ENCODE measurements at places on chromosomes 6 and 20. TPM values are rescaled to one million over a fixed set of nuclear protein-coding genes. Genes with fewer than 3 reads are reported as not detected.
A peak's percentile ranks its signal among the peaks of the same experiment; 100 is the strongest.

- no peak for DNase-seq
- no peak overlapping the region for H3K27ac ChIP-seq
- peaks cover 8% of the 10 kb centered on the region for H3K4me1 ChIP-seq
- H3K4me3 ChIP-seq, result no peak overlapping the region
These were observed 225.3 kb upstream of the FAM83B start for GRCh38 chr6:54621285-54621684.

DNA sequence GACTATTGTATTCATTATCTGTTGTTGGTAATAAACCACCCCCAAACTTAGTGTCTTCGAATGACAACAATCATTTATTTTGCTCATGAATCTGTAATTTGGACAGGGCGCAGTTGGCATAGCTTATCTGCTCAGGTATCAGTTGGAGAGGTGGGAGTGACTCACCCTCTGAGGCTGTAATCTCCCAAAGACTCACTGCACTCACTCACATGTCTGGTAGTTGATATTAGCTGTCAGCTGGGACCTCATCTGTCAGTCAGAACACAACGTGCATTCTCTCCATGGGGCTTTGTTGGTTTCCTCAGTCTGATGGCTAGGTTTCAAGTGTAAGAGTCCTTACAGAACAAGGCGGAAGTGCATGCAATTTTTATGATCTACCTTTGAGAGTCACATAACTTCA is 219.0 kb upstream of the PRND start:
- H3K4me1 ChIP-seq, result no peaks in the 10 kb centered on the region

DNA sequence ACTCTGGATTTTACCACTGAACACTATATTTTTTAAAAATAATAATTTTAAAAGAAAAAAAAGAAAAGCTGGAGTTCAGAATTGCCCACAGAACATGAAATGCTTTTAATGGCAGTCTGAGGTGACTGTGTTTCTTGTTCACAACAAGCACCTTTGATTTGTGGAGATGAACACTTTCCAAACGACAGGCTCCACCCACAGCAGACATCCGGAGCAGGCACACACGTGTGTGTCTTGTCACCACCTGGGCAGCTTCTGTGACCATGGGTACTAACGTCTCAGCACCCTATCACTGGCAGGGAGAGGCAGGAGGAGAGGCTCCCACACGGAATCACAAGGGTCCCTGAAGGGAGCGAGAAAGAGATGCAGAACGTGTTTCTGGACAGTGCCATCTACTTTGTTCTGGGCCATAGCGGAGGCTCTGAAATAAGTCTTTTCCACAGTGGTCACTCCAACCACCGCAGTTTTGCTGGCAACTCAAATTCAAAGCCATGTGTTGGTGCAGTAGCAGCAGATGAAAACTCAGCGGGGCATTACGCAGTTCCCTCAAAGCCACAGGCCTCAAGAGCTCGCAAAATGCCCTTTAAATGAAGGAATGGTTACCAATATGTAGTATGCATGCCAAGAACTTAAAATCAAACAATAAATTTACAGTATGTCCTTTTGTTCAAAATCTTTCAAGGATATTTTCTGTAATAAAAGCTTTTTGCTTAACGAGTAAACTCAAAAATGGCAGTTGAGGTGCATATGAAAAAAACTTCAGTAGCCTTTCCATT is 242.2 kb downstream of the FOXC1 start:
- peaks cover 18% of the 10 kb centered on the region for H3K4me1 ChIP-seq
- DNase-seq, result no peak
- no peak overlapping the region for H3K27ac ChIP-seq
- no peak overlapping the region for H3K4me3 ChIP-seq
- H3K27me3 ChIP-seq, result no peaks in the 10 kb centered on the region

GRCh38 chr6:32151863-32152768 is at the start of gene PRRT1:
Gene PRRT1, minus strand, starts transcription at chr6:32151939. Its CDS starts 112 bp downstream, at chr6:32151827.
- no peaks in the 10 kb centered on the region for H3K27me3 ChIP-seq
- H3K27ac ChIP-seq, result no peak within 1 kb of the TSS
- peaks cover 39% of the 10 kb centered on the region for H3K4me1 ChIP-seq

- no peaks in the 10 kb centered on the region for H3K27me3 ChIP-seq
- no peaks in the 10 kb centered on the region for H3K36me3 ChIP-seq
- H3K4me3 ChIP-seq, result no peak overlapping the region
These were observed 64.5 kb upstream of the TASP1 start for GRCh38 chr20:13703265-13703664.

GRCh38 chr20:1015181-1015580 is 13.1 kb upstream of the RSPO4 start:
- H3K36me3 ChIP-seq, result no peaks in the 10 kb centered on the region
- no peaks in the 10 kb centered on the region for H3K27me3 ChIP-seq
- no peak for DNase-seq
- H3K4me3 ChIP-seq, result no peak overlapping the region
- H3K27ac ChIP-seq, result no peak overlapping the region

- no peaks in the 10 kb centered on the region for H3K4me1 ChIP-seq
- no peak overlapping the region for H3K27ac ChIP-seq
- DNase-seq, result no peak
- H3K4me3 ChIP-seq, result no peak overlapping the region
These were observed 33.6 kb downstream of the APCDD1L start for GRCh38 chr20:58481481-58482021.

- DNase-seq, result no peak
- H3K27ac ChIP-seq, result no peak overlapping the region
- H3K4me3 ChIP-seq, result no peak overlapping the region
- H3K27me3 ChIP-seq, result no peaks in the 10 kb centered on the region
These were observed 194.1 kb downstream of the PLCB1 start for GRCh38 chr20:8326191-8326590.

- H3K27me3 ChIP-seq, result no peaks in the 10 kb centered on the region
- no peaks in the 10 kb centered on the region for H3K36me3 ChIP-seq
- DNase-seq, result peak; percentile 5
- no peak overlapping the region for H3K4me3 ChIP-seq
- no peak overlapping the region for H3K27ac ChIP-seq
- no peaks in the 10 kb centered on the region for H3K4me1 ChIP-seq
These were observed 360.6 kb downstream of the RIMS1 start for GRCh38 chr6:72246926-72247325.

DNA sequence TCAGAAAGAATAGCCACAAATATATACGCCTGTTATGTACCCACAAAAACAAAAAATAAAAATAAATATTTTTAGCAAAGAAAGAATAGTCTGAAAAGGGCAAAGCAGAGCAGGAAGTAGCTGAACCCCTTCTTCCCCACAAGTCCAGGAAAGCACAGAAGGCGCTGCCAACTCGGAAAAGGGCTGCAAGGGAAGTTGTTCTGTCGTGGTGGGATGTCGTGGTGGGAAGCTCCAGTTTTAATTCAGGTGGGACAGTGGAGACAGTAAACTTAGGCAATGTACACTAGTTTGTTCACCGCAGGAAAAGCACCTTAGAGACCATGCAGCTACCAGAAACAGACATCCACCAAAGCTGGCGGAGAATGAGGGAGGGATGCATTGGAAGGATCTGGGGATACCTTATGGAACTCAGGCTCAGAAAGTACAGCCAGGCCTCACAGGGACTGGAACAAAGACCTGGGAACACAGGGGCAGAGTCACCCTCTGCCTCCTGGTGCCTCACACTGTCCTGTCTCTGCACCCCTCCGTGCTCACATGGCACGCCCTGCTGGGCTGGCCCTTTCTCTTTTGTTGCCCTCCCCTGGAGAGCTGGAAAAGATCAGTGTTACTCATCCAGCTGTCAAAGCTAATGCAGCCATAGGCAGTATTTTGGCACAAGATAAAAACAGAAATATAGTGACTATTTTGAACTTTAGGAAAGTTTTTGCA is 3.3 kb upstream of the APMAP start:
- peaks cover 64% of the 10 kb centered on the region for H3K4me1 ChIP-seq
- no peaks in the 10 kb centered on the region for H3K27me3 ChIP-seq
- H3K4me3 ChIP-seq, result no peak overlapping the region
- H3K27ac ChIP-seq, result no peak overlapping the region

DNA sequence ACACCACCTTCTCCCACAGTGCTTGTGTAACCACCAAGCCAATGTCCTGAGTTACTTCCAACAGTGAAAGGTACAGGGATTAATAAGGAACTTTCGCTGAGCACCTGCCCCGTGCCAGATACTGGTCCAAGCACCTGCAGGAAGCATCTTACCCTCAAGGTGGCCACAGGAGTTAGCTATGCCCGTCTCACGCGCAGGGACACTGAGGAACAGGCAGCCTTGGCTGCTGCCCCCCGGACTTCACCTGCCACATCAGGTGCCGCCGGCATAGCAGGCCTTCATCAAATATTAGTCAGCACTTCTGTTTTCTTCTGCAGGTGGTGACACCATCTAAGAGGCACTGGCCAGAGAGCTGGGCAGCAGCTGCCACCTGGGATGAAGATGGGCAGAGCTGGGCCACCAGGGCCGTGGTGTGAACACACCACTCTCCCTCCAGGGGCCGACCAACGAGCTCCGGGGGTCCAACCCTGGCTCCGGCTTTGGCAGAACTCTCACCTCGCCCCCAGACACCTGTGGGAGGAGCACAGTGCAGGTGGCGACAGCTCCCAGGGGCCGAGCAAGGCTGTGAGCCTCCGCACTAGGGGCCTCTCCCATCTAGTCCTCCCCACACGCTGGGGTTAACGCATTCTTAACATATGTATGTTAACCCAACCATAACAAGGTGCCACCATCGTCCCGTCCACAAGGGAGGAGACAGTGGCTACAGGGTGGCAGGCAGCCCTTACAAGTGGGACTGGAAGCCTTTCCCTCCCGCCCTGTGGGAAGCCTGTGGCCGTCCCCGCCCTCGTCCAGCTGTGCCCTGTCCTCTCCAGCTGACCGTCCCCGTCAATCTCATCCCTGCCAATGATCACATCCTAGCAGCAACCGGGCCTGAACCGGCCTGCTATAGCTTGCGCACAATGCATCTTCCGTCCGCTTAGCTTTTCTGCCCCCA is 2.9 kb upstream of the PPDPF start:
- H3K4me1 ChIP-seq, result peaks cover 24% of the 10 kb centered on the region
- no peaks in the 10 kb centered on the region for H3K36me3 ChIP-seq
- peaks cover 1% of the 10 kb centered on the region for H3K27me3 ChIP-seq
- DNase-seq, result no peak
- H3K4me3 ChIP-seq, result no peak overlapping the region
- H3K27ac ChIP-seq, result no peak overlapping the region

GRCh38 chr6:126787635-126788034 is 330.8 kb upstream of the RSPO3 start:
- no peak overlapping the region for H3K27ac ChIP-seq
- H3K4me3 ChIP-seq, result no peak overlapping the region
- no peaks in the 10 kb centered on the region for H3K36me3 ChIP-seq
- H3K4me1 ChIP-seq, result no peaks in the 10 kb centered on the region
- DNase-seq, result no peak
- H3K27me3 ChIP-seq, result no peaks in the 10 kb centered on the region

DNA sequence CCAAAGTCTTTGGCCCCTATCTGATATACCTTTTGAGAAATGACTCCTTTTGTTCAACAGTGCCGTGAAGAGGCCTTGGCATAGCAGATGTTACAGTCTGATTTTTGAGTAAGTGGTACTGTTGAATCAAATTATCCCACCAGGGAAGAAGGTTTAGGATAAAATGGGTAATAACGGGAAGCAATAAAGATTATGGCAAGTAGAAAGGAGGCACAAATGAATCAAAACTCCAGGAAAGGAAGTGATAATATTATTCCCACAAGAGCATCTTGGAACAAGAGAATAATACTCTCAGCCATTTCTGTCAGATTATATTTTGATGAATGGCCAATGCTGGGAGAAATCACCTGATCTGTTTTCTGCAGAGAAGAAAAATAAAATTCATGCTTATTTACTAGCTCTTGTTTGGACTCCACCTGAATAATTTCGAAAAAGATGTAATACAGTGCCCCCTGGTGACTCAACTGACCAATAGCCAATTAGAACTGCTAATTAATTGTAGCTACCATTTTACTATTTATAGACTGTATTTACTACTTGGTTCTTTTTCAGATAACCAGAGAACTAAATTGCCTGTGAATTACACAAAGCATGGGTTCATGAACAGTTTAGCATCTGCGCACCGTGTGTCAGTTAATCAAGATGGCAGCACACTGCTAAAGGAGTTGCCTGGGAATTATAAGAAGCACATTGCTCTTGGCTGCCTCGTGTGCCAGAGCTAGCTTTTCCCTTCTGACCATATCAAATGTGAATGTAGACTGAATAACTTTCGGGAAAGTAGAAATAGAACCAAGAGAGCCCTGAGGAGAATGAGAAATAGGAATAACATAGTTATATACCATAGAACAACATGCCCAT is 78.5 kb upstream of the TRDN start:
- no peak overlapping the region for H3K27ac ChIP-seq
- H3K4me1 ChIP-seq, result no peaks in the 10 kb centered on the region
- H3K36me3 ChIP-seq, result no peaks in the 10 kb centered on the region
- no peaks in the 10 kb centered on the region for H3K27me3 ChIP-seq
- no peak overlapping the region for H3K4me3 ChIP-seq

DNA sequence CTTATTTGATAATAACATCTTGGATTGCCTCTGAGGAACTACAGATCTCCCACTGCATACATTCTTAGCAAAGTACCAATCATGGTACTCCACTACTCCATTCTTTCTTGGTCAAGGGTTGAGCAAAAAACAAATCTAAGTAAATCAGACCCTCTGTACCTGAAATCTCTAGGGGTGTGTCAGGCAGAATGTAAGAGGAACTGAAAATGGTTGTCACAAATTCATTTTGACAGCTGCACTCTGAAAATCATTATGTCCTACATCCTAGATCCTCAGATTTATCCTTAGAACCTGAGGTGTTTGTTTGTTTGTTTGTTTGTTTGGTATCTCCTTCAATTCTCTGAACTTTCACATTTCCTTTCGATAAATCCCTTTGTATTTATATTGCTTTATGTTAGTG is 433.2 kb upstream of the BTBD3 start:
- H3K4me1 ChIP-seq, result no peaks in the 10 kb centered on the region
- DNase-seq, result no peak
- H3K27ac ChIP-seq, result no peak overlapping the region
- H3K27me3 ChIP-seq, result no peaks in the 10 kb centered on the region
- H3K4me3 ChIP-seq, result no peak overlapping the region

DNA sequence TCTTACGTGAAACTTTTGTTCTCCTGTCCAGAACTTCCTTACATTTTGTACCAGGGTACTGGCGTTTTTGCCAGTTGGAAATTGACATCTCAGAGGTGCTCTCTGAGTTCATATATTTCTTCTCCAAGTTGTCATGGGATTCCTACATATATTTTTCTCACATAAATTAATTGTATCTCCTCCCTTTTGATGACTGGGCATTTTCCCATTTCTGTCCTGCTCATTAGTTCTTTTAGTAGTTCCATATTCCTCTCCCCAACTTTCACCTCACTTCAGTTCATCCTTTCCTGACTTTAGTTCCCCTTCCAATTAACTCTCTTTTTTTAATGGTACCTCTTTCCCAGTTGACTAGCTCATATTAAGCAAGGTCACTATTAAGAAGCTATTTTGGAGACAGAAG is 10.8 kb downstream of the ZKSCAN8 start:
- no peaks in the 10 kb centered on the region for H3K27me3 ChIP-seq
- peaks cover 56% of the 10 kb centered on the region for H3K36me3 ChIP-seq
- H3K4me3 ChIP-seq, result no peak overlapping the region
- DNase-seq, result no peak

The SLC39A7 gene
- total RNA-seq, result 57.3 TPM

The BEND3 gene
- total RNA-seq, result 4.0 TPM

The OTOR gene
- total RNA-seq, result not detected

The SPEF1 gene
- 1.3 TPM for total RNA-seq

The WFDC10B gene
- total RNA-seq, result not detected

The EYA4 gene
- total RNA-seq, result 5.3 TPM

The RPL7L1 gene
- 56.3 TPM for total RNA-seq

The C6orf163 gene
- 4.9 TPM for total RNA-seq
